Kidney (tissue), 22 donors: ENCODE measurements at places on chromosomes 16 and 17.

DNA sequence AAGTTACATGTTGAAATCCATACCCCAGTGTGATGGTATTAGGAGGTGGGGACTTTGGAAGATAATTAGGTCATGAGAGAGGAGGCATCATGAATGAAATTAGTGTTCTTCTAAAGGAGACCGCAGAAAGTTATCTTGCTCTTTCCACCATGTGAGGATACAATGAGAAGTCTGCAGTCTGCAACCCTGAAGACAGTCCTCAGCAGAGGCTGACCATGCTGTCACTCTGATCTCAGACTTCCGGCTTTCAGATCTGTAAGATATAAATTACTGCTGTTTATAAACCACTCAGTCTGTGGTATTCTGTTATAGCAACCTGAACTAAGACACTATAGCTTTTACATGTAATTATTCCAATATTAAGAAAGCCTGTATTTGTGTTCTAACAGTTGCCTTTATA, 116.7 kb upstream of the CES5A start:
- DNase-seq: no peak
- H3K27me3 ChIP-seq: no peaks in the 10 kb centered on the region
- no peaks in the 10 kb centered on the region for H3K36me3 ChIP-seq
- no peaks in the 10 kb centered on the region for H3K4me1 ChIP-seq
- H3K4me3 ChIP-seq: no peak overlapping the region
- H3K27ac ChIP-seq: no peak overlapping the region

DNA sequence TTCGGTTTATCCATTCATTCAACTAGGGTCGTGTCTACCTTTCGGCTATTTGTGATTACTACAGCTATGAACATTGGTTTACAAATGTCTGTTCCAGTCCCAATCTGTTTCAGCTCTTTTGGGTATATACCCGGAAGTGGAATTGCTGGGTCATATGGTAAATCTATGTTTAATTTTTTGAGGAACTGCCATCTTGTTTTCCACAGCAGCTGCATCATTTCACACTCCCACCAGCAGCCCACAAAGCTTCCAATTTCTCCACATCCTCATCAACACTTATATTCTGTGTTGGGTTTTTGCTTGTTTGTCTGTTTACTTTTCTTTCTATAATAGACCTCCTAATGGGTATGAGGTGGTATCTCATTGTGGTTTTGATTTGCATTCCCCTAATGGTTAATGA, 48.7 kb upstream of the GINS3 start:
- H3K36me3 ChIP-seq: no peaks in the 10 kb centered on the region
- DNase-seq: no peak
- H3K4me3 ChIP-seq: no peak overlapping the region
- H3K4me1 ChIP-seq: no peaks in the 10 kb centered on the region
- no peak overlapping the region for H3K27ac ChIP-seq

- no peaks in the 10 kb centered on the region for H3K36me3 ChIP-seq
- peak; percentile 29 for DNase-seq
- peaks cover 13% of the 10 kb centered on the region for H3K4me1 ChIP-seq
- no peaks in the 10 kb centered on the region for H3K27me3 ChIP-seq
These were observed 6.2 kb downstream of the ACSF2 start for GRCh38 chr17:50432125-50432762.

GRCh38 chr17:3809135-3809534, 8.1 kb upstream of the ITGAE start:
- no peak overlapping the region for H3K27ac ChIP-seq
- no peaks in the 10 kb centered on the region for H3K27me3 ChIP-seq
- no peak overlapping the region for H3K4me3 ChIP-seq
- H3K36me3 ChIP-seq: peaks cover 27% of the 10 kb centered on the region

DNA sequence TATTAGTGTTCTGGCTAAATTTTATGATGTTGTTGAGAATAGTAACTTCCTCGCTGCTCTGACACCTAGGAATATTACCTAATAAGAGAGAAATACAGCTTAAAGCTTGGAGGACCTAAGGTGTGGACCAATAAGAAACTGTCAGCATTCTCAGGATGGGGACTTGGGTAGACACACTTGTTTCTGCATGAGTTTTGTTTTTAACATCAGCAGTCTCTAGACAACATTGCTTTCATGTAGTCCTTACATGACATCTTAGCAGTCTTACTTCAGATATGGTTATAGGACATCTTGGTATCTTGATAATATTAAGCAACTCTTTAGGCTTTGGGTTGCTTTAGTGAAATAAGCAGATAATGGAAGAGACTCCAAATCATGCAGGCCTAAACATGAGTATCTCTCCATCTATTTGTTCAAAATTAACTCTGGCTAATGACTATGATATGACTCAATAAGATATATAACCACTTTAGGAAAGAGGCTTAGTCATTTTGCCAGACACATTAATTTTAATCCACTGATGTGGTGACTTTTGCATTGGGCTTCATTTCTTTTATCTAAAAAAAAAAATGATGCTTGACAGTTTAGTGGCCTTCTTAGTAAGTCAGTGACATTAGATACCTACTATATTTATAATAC, 84.5 kb downstream of the WNT3 start:
- DNase-seq: no peak
- no peaks in the 10 kb centered on the region for H3K36me3 ChIP-seq
- H3K4me1 ChIP-seq: no peaks in the 10 kb centered on the region
- H3K27me3 ChIP-seq: no peaks in the 10 kb centered on the region
- no peak overlapping the region for H3K27ac ChIP-seq

DNA sequence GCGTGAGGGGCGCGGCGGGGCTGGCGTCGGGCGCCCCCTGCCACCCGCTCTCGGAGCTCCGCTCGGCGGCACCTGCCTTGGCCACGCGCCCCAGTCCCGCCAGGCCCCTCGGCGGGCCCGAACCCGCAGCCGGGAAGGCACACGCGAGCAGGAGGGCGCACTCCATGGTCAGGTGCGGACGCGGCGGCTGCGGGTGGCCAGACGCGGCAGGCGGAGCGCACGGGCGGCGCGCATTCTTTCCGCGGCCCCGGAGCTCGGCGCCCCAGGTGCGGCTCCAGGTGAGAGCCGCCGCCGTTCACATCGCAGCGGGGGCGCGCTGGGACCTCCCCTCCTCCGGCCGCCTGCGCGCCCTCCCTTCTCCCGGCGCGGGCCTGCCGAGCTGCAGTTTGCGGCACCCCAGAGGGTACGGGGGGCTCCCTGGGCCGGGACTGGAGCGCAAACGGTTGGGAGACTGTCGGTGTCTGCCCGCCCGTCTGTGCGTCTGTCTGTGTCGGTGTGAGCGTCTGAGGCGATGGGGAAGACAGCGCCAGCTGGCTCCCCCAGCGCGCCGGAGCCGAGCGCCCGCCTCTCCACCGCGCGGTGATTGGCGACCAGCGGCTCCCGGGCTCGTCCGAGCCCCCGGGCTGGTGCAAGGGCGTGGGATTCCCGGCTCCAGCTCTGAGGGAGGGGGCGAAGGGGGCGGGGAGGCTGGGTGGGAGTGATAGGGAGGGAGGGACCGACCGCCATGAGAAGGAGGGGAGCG, at the start of gene ADAMTS18:
Gene ADAMTS18 (minus strand): TSS at position 505 of the 742 bp plus-strand sequence. CDS start 339 bp downstream, at position 166.
- DNase-seq: peak; percentile 55
- no peaks in the 10 kb centered on the region for H3K4me1 ChIP-seq
- no peak within 1 kb of the TSS for H3K27ac ChIP-seq
- no peak within 1 kb of the TSS for H3K4me3 ChIP-seq
- peaks cover 9% of the 10 kb centered on the region for H3K27me3 ChIP-seq

DNA sequence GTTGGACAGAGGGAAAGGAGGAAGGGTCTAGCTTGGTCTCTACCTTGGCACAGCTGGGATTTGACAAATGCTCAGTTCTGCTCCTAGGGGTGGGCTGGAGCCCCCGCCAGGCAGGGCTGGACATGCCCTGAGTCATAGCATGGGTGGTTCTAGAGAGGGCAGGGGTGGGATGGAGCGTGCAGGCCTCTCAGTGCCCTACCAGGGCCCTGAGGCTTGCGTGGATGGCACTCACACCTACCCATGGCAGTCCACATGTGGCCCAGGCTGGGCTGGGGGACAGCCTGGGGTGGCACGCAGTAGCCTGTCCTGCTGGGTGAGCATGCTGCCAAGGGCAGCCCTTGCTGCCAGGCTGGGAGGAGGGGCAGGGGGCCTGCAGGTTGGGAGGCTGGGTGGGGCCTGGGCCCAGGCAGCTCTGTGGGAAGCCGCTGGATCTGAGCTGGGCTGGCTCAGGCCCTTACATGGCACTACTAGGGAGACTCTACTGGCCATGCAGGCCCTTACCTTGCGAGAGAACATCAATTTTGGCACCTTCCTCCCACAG, 11.2 kb downstream of the DOC2B start:
- no peaks in the 10 kb centered on the region for H3K4me1 ChIP-seq
- no peaks in the 10 kb centered on the region for H3K27me3 ChIP-seq
- H3K36me3 ChIP-seq: no peaks in the 10 kb centered on the region
- H3K27ac ChIP-seq: no peak overlapping the region
